Activated CD4-positive, CD25-positive, alpha-beta regulatory T cell treated with anti-CD3 and anti-CD28 coated beads, Interleukin-2, amount 50 U/mL, for 24 hours (primary cell): ENCODE measurements at places on chromosomes 7 and 10.

DNA sequence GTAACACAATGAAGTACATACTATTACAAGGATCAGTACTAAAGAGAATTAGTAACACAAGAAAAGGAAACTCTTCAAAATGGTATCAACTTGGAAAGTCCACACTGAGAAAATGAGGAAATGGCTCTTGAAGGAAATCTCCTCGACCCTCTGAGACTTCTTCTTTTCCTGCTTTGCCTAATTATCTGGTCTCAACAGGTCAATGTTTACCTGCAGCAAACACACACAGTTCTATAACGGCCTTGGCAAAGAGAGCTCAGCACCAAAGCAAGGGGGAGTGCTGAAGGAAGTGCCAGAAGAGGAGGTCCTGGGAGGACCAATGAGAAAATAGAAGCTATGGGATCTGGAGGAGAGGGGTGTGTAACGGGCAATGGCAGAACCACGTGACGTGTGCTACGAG is 21.9 kb downstream of the CHCHD3 start:
- no peak for ATAC-seq

DNA sequence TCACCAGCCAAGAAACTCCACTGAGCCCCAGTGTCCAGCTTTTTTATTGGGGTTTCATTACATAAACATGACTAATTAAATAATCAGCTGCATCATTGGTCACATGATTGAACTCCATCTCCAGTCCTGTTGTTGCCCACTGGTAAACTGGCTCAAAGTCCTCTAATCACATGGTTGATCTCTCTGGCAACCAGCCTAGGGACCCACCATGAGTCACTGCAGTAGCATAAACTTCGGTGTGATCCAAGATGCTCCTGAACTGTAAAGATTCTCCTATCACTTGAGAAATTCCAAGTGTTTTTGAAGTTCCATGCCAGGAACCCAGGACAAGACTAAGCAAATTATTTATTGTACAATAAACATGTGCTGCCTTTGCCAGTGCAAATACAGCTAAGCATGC is 130.4 kb upstream of the AUTS2 start:
- ATAC-seq: no peak

GRCh38 chr10:73965890-73966768 is 31.8 kb upstream of the VCL start:
- ATAC-seq: no peak

GRCh38 chr7:44891791-44892190 is 6.5 kb upstream of the PURB start:
- ATAC-seq: no peak

DNA sequence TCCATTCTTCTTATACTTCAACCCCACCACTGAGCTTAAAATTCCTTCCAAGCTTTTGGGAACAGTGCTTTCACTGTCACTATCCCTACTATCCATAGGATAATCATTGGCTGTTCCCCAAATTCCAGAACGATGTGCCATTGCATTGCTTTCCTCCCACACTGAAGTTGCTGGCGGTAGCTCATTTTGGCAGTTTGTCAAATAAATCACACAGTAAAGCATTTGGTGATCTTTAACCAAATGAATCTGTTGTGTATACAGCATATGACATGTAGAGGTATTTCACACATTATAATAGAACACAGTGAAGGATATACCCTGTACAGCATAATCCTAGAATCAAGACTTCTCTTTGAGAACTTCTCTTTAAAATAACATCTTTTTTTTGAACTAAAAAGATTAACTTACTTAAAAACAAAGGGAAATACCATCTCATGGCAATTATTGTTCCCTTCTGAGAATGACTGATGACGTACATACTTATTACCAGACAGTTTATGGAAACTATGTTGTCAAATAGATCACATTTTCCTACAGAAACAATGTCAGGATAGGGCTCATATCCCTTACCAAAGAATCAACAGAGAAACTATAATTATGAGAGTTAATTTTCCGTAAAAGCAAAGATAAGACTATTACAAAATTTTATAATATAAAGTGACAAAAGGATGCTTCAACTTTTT is 93.6 kb downstream of the CTNNA3 start:
- ATAC-seq: no peak

- peak; percentile 33 for ATAC-seq
These were observed 154.3 kb upstream of the LAMB4 start for GRCh38 chr7:108284349-108285002.

GRCh38 chr7:155362380-155363145 is 64.9 kb downstream of the INSIG1 start:
- no peak for ATAC-seq

GRCh38 chr10:13803566-13804554 is 217.1 kb downstream of the PRPF18 start:
- ATAC-seq: no peak
